ENCODE measurements at places on chromosomes 13 and 19.

GRCh38 chr13:109088624-109088917 is 459.2 kb downstream of the MYO16 start:
- DNase-seq: no peak

DNA sequence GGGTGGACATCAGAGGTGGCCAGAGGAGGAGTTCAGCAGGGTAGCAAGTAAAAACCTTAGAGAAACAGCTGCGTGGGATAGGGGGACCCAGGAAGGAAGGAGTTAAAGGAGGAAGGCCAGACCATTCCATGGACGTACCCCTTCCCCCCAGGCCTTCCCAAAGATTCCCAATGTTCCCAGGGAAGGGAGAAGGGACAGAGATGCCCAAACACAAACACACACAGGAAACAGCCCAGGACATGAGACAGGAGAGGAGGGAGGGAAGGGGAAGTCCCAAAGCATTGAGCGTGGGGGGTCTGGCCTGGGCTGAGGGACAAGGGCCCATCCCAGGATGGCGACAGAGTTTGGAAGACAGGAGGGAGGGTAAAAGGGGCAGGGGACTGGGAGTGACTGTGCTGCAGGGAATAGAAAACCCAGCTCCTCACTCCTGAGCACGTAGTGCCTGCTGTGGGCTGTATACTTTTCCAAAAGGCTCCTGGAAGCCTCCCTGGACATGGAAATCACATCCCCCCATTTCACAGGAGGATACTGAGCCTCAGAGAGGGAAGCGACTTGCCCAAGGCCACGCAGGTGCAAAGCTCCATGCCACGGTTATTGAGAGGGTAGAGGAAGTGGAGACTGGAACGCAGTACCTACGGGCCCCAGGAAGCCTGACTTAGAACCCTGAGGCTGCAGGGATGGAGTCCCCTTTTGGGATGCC is 1.1 kb downstream of the SYDE1 start:
- no peak for DNase-seq

DNA sequence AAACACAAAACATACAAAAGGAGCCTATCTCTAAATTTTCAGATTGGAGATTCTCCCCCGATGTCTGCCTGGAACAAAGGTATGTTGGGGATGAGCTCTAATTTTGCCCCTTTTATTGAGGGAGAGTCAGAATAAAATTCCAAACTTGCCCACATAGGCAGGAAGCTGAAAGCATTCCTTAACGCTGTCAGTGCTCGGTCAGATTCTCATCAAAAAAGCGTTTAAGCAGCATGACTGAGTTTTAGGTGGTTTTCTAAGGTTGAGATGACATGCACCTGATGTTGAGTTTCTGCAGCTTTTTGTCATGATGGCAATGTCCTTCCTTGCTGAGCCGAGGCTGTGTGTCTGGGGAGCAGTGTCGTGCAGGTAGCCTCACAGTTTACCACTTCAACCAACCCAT is 48.4 kb upstream of the MEDAG start:
- peak; percentile 55 for DNase-seq

DNA sequence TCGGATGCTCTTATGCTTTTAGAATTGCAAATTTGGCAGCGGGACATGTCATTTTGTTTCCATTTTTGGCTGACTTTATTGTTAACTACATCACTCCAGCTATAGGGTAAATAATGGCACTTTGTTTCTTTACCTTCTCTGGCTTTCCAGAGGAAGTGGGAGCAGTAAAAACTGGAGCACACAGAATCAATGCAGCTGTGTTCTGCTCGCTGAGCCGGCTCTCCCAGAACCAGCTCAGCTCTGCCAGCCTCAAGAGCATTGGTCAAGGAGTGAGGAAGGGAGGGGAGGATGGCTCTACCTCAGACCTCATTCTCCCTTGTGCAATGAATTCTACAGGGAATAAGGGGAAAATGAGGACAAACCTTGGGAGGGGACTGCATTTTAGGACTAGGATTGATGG is 50.5 kb upstream of the SPATA13 start:
- no peak for DNase-seq

GRCh38 chr13:113086031-113086750 is 19.4 kb upstream of the F7 start:
- DNase-seq: no peak

DNA sequence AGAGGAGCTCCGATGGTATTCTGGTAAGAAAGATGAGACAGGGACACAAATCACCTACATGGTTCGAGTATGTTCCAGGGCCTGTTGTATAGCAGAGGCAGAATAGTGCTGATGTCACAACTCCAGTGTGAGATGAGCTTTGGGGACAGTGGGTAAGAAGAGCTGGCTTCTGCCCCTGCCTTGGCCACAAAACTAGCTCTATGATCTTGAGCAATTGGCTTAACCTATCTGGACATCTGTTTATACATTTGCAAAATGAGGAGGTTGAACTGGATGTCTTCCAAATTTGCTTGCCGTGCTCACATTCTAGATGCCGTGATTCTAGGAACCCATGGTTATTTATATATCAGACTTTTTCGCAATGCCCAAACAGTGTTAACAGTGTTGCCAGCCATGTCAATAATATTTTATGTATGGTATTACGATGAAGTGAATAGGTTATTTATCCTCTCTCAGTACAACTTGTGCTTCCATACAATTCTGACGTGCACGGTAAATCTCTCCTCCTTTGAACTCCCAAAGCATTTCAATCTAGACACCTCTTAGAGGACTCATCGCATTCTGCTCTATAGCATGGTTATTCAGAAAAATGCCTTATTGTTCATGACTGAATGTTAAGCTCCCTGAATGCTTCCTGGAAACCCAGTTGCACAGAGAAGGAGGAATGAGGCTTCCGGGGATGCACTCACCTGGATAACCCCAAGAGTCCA is 316.0 kb downstream of the FOXO1 start:
- DNase-seq: peak; percentile 23

GRCh38 chr13:21256351-21256761 is 79.9 kb downstream of the MRPL57 start:
- no peak for DNase-seq

GRCh38 chr19:27654266-27654990 is 1558.5 kb downstream of the UQCRFS1 start:
- no peak for DNase-seq

DNA sequence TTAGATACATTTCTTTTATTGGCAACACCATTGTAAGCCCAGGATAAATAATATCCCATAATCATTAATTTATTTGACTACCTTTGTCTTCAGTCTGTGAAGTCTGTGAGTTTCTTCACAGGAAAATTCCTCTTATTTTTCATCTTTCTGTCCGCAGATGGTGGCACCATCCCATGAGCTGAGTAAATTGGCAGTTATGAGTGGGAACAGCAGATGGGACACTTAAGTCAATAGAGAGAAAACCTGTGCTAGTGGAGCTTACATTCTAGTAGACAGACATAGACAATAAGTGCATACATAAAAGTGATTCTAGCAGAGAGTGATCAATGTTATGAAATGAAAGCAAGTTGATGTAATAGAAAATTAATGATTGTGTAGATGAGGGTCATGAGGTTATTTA is 638.2 kb upstream of the MIR17HG start:
- no peak for DNase-seq

DNA sequence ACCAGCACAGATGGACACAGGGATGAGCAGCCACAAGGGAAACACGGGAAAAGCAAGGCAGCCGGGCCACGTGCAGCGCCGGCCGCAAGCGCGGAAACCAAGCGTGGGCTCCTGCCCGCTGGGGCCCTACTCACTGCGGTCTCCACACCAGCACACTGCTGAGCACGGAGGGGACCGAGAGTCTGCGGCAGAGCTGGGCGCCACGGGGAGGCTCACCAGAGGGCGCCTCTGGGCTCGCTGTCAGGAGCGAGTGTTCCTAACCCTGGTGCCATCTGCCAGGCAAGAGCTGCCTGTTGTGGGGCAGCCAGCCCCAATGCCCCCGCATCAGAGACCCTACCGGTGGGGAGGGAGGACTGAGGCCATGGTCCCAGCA is 26.5 kb downstream of the MPND start:
- DNase-seq: no peak

DNA sequence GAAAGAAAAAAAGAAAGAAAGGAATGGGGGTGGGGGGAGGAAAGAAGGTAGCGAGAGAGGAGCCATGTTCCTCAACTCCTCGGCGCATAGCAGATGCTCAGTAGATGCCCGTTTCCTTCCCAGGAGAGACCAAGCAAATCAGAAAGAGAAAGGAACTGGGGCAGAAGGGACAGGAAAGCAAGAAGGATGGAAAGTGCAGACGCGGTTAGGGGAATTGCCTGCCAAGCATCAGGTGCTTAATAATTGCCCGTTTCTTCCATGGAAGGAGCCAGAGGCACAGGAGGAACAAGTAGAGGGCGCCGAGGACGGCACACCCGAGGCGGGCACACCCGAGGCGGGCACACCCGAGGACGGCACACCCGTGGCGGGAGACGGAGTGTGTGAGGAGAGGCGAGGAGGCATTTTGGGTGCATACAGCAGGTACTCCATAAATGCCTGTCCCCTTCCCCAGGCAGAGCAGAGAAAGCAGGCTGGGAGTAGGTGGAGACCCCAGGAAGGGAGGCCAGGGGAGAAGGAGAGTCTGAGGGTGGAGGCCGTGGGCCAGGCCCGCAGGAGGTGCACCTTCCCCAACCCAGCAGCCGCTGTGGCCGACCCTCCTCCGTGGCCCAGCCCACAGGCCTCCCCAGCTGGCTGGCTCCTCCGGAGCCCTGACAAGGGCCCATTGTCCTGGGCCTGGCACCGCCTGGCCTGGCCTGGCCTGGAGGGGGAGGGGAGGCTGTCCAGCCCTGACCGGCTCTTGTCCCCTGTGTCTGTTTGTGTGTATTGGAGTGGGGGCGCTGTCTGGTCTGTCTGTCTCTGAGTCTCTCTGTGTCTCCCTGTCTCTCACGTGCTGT is 14.6 kb downstream of the JOSD2 start:
- no peak for DNase-seq

DNA sequence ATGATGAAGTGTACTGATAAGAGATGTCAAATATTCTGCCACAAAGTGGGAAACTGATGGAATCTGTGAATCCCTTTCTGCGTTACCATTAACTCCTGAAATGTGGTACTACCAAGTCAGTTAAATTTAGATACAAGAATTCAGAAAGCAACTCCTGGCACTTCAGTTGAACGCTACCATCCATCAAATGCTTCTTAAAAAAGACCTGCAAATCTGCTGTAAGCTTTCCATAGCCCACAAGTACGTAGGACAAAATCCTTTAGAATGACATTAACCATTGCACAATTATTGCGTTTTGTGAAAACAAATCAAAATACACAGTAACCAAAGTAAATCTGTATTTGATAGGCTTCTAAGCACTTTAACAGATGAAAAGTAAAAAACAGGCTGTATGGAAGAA is 5.4 kb downstream of the SMAD9 start:
- DNase-seq: no peak

- DNase-seq: no peak
These were observed 644.9 kb upstream of the PCDH20 start for GRCh38 chr13:62060570-62060969.

GRCh38 chr19:40410030-40410389 is 3.2 kb downstream of the PRX start:
- DNase-seq: no peak

DNA sequence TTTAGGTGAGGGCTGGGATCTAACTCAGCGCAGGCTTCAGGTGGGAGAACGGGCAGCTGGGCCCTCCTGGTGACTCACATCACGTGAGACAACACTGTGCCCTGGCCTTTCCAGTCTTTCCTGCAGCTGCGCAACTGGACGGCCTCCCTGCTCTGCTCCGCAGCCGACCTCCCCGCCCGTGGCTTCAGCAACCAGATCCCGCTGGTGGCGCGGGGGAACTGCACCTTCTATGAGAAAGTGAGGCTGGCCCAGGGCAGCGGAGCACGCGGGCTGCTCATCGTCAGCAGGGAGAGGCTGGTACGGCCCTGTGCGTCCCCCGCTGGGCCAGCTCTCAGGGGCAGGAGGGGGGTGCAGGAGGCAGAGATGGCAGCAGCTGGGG is 8.8 kb downstream of the SPPL2B start:
- no peak for DNase-seq

GRCh38 chr13:49516467-49516866 is 20.7 kb downstream of the PHF11 start:
- no peak for DNase-seq

DNA sequence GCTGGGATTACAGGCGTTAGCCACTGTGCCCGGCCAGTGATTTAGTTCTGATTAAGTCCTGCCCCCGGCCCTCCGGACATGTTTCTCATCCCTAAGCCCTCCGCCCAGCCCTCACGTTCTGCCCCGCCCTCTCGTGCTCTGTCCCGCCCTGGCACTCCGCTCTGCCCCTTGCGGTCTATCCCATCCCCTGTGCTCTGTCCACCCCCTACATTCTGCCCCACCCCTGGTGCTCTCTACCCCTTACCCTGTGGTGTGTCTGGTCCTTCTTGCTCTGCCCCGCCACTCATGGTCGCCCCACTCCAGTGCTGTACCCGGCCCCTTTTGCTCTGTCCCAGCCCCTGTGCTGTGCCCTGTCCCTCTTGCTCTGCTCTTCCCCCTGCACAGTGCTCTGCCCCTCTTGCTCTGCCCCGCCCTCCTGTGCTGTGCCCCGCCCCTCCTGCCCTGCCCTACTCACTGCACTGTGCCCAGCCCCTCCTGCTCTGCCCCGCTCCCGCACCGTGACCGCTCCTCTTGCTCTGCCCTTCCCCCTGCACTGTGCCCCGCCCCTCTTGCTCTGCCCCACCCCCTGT is 3.0 kb downstream of the GTPBP3 start:
- no peak for DNase-seq

All from left forelimb (tissue), 1 donor.